NCI-H1048 (cell line): ENCODE measurements at places on chromosomes 5 and 9.

DNA sequence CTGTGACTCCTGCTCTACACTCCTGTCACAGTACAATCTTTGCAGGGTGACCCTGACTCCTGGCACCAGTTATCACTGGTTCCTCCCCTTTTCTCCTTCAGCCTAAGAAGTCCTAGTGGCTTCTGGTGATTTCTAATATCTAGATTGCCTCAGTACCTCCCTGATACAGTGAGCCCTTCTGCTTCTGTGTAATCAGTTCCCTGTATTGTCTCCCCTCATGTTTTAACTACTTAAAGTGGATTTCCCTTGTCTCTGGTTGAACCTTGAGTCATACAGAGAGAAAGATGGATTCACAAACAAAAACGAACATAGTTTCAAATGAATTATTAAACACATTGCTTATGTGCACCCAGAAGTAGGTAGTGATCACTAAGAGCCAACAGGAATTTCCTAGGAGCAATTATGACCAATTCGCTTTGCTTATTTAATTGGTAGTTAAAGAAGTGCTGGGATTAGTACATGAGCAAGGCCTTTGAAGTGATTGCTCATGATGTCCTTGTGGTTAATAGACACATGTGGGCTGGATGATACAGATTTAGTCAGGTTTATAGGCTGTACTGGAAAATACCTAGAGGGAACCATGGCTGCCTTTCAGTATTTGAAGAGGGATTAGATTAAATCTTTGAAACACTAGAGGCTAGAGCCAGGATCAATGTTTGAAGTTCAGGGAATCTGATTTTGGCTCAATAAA is 145.8 kb upstream of the MEF2C start:
- DNase-seq = no peak

DNA sequence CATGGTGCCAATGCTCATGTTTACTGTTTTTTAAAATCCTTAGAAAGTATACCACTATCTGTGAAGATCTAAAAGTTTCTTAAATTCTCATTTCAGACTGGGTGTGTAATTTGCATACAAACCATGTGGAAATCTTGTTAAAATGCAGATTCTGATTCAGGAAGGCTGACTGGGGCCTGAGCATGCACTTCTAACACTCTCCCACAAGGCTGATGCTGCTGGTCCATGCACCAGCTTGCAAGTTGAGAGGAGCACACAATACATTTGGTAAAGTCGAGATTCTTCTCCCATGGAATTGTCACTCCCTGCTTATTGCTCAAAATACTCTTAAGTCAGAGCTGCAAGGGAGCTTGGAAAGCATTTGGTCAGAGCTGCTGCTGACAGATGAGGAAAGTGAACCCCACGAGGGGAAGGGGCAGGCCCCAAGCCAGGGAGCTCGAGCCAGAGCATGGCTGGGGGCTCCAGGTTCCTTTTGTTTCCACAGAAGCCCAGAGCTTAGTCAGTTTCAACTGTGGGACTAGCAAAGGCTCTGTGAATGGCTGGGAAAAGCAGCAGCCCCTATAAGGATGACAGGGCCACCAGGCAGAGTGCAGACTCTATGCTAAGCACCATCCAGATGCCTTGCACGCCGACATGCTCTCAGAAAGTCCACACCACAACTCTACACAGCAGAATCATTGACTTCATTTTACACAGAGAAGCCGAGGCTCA is 93.5 kb upstream of the HAND1 start:
- no peak for DNase-seq

DNA sequence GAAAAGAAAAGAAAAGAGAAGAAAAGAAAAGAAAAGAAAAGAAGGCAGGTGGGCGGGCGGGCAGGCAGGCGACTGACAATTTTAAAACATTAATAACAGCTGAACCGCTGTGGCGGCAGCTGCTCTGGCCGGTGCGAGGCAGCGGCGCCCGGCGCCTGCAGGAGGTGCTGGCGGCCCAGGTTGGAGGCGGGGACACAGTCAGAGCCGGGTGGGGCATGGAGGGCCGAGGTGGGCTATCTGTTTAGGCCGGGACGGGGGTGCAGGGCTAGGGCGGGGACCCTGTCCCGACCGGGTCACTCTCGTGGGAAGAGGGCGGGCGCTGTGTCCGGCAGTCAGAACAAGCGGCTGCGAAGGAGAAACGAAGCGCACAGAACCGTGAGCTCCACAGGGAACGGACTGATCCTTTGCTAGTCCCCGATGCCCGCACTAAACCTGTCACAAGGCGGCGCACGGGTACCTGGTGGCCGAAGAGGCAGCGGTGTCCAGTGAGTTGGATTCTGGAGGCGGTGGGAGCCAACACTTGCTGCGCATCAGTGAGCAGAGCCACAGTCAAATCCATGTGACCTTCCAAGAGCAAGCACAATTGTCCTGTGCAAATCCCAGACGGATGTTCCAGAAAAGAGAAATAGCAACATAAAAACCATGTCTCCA is 13.6 kb upstream of the ALDOB start:
- no peak for DNase-seq

- DNase-seq = no peak
Observed at GRCh38 chr5:173395257-173395932, 67.2 kb upstream of the STC2 start.
